BJ (cell line): ENCODE measurements at places on chromosomes 3 and 15.

DNA sequence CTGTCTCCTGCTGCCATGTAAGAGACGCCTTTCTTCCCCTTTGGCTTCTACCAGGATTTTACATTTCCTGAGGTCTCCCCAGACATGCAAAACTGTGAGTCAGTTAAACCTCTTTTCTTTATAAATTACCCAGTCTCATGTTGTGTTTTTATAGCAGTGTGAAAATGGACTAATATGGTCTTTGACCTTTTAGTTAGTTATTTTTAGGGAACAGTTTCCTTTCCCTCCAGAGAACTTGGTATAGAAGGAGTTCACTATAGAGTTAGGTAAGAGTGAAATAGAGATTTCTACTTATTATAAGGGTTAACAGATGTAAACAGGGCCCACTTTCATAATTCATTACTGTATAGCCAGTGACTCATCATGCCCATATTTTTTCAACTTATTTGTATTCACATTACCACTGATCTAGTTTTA lies 170.9 kb downstream of the UNC13C start:
- no peak for DNase-seq

GRCh38 chr15:63054985-63055384 lies 12.4 kb downstream of the TPM1 start:
- no peak for DNase-seq

- DNase-seq, result no peak
These were observed 18.9 kb upstream of the HCN4 start for GRCh38 chr15:73387507-73388255.

GRCh38 chr15:76799760-76800159 lies 105.4 kb downstream of the SCAPER start:
- no peak for DNase-seq

- DNase-seq, result no peak
These were observed 101.5 kb downstream of the ZNF280D start for GRCh38 chr15:56631765-56632164.

GRCh38 chr15:101138913-101139880 lies 112.7 kb downstream of the CHSY1 start:
- DNase-seq, result no peak

DNA sequence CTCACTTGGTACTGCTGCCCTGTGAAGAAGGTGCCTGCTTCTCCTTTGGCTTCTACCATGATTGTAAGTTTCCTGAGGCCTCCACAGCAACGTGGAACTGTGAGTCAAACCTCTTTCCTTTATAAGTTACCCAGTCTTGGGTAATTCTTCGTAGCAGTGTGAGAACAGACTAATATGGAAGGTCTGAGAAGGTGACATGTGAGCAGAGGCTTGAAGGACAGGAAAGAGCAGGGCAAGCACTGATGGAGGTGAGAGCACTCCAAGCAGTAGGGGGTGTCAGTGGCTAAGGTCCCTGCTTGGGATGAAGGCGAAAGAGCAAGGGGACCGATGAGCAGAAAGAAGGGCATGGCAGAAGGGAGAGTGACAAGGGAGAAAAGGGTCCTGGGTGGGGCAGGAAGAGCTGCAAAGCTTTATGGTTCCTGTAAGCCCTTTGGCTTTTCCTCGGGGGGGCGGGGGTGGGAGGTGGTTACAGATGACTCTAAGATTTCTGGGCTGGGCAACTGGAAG lies 3.5 kb downstream of the EIF4E3 start:
- no peak for DNase-seq

GRCh38 chr15:41951571-41951970 lies 20.8 kb downstream of the EHD4 start:
- no peak for DNase-seq

DNA sequence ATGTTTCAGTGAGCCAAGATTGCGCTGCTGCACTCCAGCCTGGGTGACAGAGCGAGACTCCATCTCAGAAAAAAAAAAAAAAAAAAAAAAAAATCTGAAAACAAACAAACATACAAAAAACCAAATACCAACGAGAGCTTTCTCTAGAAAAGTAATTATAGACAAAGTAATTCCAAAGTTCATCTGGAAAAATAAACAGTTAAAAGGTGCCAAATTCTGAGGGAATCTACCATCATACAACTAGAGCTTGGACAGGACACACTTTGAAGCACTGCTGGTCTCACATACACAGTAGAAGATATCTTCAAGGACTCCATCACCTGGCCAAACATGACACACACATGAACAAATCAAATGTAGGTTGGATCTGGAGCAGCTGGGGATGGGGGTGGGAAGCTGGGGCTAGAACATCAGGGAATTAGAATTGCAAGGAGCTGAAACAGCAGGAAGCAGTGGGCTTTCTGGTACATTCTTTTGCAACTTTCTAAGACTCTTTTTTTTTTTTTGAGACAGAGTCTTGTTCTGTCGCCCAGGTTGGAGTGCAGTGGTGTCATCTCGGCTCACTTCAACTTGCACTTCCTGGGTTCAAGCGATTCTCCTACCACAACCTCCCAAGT lies 41.1 kb upstream of the CTSH start:
- no peak for DNase-seq

- DNase-seq, result no peak
These were observed 94.4 kb downstream of the CHRNA7 start for GRCh38 chr15:32124726-32125125.

- peak; percentile 12 for DNase-seq
These were observed 274.4 kb upstream of the UMPS start for GRCh38 chr3:124455891-124456290.

- no peak for DNase-seq
These were observed 25.5 kb downstream of the ZNF148 start for GRCh38 chr3:125349556-125350165.

GRCh38 chr3:13119471-13120220 lies 46.4 kb upstream of the IQSEC1 start:
- DNase-seq, result no peak

- DNase-seq, result no peak
These were observed 504.2 kb upstream of the PROK2 start for GRCh38 chr3:72288955-72289691.

DNA sequence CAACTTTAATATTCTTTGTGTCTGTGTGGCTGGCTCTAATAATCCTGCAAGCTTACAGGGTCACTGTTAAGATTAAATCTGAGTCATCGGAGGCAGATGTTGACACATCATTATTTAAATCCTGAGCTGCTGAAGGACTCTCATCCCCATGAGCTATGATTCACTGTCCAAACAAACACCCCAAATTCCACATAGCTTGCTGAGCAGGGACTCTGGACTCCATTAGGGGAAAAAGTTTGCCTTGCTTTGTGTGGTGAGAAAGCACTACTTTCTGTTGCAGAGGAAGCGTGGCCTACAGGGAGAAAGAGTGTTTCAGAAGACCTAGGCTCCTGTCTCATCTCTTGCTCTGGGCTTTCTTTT lies 213.7 kb downstream of the PDCD6IP start:
- peak; percentile 96 for DNase-seq
